B cell (primary cell): ENCODE measurements at places on chromosomes 1 and 21. TPM values are rescaled to one million over a fixed set of nuclear protein-coding genes. Genes with fewer than 3 reads are reported as not detected.

DNA sequence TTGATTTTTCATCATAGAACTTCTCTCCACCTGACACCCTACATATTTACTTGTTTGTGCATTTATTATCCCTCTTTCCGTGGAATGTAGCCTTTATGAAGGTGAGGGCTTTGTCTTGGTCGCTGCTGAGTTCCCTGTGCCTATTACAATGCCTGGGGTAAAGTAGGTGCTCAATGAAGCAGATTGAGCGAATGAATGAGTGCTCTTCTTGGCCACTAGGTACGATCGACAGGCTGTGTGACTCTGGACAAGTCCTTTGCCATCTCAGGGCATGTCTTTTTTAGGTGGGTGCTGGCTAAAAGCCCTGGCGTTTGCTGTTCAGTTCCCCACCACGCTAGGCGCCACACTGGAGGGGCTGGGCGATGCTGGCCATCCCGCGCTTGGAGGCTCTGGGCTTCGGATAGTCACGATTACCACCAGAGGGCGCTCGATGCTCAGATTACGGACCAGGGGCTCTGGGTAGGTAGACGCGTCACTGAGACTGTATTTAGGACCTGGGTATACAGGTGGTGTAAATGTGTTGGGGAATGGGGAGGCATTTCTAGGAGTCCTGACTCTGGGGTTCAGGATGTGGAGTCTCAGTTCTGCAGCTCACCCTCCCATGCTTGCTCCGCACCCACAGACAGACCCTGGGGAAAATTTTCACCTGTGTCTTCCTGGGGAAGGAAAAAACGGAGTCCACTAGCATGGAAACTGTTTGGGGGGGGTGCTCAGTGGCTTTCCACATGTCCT, 71.0 kb upstream of the CSF3R start:
- peak; percentile 73 for DNase-seq
- no peak overlapping the region for H3K4me3 ChIP-seq
- H3K27ac ChIP-seq = no peak overlapping the region
- no peaks in the 10 kb centered on the region for H3K4me1 ChIP-seq
- peaks cover 19% of the 10 kb centered on the region for H3K27me3 ChIP-seq

DNA sequence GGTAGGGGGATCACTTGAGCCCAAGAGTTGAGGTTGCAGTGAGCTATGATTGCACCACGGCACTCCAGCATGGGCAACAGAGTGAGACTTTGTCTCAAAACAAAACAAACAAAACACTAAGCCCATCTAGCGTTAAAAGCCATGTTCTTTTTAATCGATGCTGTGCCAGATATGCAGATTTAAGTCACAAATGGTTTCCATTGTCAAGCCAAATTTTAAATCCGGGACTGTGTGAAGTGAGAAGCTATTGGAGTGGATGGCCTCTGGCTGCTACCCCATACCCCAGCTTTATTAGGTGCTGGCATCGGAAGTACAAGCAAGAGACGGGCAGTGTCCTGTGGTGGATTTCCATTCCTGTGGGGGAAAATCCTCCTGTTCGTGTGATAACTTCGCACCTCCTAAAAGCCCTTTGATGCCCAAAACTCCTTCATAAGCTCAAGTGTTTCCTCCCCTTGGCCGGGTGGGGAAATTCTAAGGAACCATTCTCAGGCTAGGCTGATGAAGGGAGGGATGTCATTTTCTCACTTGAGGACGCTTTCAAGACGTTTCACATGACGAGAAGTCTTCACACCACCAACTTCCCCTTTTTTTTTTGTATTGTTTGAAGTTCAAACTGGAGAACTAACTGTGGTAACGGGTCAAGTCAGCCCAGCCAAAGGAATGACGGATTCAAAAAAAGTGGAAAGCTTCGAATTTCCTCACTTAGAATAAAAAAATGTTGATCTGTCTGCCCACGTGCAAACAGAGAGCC, 140.8 kb downstream of the KAZN start:
- DNase-seq = peak; percentile 20
- H3K27me3 ChIP-seq = peaks cover 22% of the 10 kb centered on the region
- H3K36me3 ChIP-seq = no peaks in the 10 kb centered on the region
- no peak overlapping the region for H3K27ac ChIP-seq
- H3K4me3 ChIP-seq = no peak overlapping the region

GRCh38 chr1:177307771-177308170, 137.0 kb downstream of the BRINP2 start:
- DNase-seq = no peak
- H3K27me3 ChIP-seq = no peaks in the 10 kb centered on the region
- no peak overlapping the region for H3K4me3 ChIP-seq

- no peaks in the 10 kb centered on the region for H3K36me3 ChIP-seq
- H3K4me3 ChIP-seq = no peak overlapping the region
- H3K4me1 ChIP-seq = no peaks in the 10 kb centered on the region
- H3K27ac ChIP-seq = no peak overlapping the region
- DNase-seq = no peak
Measured at GRCh38 chr1:11598461-11598860, 55.8 kb downstream of the FBXO2 start.

DNA sequence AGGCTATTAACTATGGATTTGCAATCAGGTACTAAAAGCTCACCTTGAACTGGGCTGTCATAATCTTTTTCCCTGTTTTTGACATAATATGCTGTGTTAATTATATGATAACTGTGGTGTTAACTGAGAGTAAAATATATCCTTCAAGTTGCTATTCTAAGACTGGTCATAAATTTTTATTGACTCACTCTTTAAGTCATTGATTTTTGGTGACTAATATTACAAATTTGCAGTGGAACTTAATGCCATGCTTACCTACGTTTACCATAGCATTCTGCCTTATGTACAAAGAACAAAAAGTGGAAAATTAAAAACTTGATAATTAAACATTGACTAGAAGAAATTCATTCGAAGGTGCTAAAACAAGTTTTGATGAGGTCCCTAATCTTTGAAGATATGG, 872.4 kb downstream of the BRINP3 start:
- H3K36me3 ChIP-seq = no peaks in the 10 kb centered on the region
- H3K27ac ChIP-seq = no peak overlapping the region
- H3K4me3 ChIP-seq = no peak overlapping the region
- no peaks in the 10 kb centered on the region for H3K4me1 ChIP-seq
- DNase-seq = no peak

GRCh38 chr1:8666389-8667167, 150.9 kb downstream of the RERE start:
- H3K27me3 ChIP-seq = no peaks in the 10 kb centered on the region
- H3K27ac ChIP-seq = peak overlapping the region; percentile 42
- H3K36me3 ChIP-seq = no peaks in the 10 kb centered on the region
- H3K4me1 ChIP-seq = peaks cover 90% of the 10 kb centered on the region

DNA sequence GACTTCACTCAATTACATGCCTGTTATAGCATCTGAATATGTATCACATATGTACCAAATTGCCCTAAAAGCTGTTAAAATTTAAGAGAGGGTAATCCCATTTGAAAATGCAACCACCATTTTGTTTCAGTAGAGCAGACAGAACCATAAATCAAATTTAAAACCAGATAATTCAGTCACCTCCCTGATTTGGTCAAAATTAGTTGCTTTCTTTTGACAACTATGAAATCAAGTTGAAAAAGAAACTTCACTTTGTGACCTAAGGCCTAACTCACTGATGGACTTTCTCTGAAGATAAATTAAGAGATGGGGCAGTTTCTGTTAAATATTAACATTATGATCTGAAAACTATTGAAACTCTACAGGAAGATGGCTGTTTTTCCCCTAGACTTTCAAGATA, 6.7 kb downstream of the GORAB start:
- no peaks in the 10 kb centered on the region for H3K4me1 ChIP-seq
- no peak overlapping the region for H3K27ac ChIP-seq
- peaks cover 5% of the 10 kb centered on the region for H3K36me3 ChIP-seq
- no peak for DNase-seq
- H3K4me3 ChIP-seq = no peak overlapping the region
- H3K27me3 ChIP-seq = no peaks in the 10 kb centered on the region

DNA sequence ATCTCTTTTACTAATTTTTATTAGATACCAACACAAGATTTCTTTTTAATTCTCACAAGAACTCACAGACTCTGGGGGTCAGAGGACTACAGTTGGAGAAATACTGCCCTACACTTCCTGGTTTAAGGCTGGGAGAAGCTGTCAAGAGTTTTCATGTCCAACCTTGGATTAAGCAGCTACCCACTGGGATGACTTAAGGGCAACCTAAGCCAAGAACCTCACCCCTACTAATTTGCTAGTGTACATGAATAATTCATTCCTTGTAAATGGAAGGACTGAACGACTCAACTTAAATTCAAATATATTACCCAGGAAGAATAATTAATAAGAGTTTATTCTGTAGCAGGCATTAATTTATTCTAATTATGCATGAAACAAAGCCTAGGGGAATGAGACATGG, 182.3 kb upstream of the C1orf105 start:
- H3K27me3 ChIP-seq = no peaks in the 10 kb centered on the region
- H3K4me1 ChIP-seq = no peaks in the 10 kb centered on the region
- H3K4me3 ChIP-seq = no peak overlapping the region

Gene SPRR2E
- not detected in 2 replicates for total RNA-seq

Gene AMPD2
- total RNA-seq = 104 and 105 TPM in 2 replicates
